ENCODE measurements at places on chromosomes 2 and 18. TPM values are rescaled to one million over a fixed set of nuclear protein-coding genes. Genes with fewer than 3 reads are reported as not detected.

HRH4 gene
- total RNA-seq, result under 0.01 TPM

ANKRD36 gene
- total RNA-seq, result 41.6 TPM

VSNL1 gene
- 0.47 TPM for total RNA-seq

ST6GAL2 gene
- not detected for total RNA-seq

MAP3K19 gene
- not detected for total RNA-seq

PRKAG3 gene
- not detected for total RNA-seq

DNPEP gene
- total RNA-seq, result 78.2 TPM
